Germinal center (tissue), 1 donor: ENCODE measurements at places on chromosomes 5 and 9.

DNA sequence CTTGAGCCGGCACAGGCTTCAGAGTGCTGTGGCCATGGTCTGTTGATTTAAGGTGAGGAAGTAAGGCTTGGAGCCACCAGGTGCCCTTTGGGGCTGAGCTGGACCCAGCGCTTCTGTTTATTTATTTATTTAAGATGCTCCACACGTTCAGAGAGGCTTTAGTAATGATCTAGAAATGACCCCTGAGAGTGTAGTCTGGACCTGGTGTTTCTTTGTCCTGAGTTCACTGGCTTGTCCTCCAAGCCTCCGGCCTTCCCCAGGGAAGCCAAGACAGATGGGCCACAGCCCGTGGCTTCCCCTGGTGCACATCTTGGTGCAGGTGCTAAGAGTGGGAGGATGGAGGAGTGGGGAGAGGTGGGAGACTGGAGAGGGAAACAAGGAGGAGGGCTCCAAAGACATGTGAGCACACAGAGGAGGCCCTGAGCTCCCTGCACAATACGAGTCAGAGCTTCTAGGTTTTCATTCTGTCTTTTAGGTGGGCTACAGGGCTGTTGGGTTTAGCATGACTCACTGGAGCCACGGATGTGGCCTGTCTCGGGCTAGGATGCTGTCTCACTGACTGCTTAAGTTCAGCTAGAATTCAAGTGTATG, 56.9 kb downstream of the AHRR start:
- DNase-seq = no peak

DNA sequence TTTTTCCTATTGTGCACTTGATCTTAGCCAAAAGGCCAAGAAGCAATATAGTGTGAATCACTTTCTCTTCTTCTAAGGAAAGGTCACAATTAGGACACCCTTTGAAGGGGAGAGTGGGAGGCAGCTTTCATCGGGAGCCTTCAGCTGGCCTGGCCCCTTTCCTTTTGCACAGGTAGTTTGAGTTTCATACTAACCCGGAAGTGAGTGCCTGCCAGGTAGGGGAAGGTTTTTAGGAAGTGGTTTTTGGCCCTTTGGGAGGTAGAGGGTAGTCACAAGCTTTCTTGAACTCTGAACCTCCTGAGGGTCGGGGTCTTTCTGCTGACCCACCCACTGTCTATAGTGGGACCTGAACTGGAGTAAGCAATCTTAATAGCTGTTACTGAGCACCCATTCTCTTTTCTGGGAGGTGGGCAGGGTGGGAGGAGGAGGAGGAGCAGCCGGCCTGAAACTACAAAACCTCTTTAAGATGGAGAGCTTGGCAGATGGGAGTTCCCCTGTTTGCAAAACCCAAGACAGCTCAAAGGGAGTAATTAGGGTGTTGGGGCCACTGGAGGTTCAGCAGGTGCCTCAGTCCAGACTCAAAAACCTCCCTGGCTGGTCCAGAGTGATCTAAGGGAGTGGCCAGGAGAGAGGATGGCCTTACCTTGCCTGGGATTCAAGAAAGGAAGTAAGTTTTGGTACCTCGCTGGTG, 6.0 kb downstream of the LARP1 start:
- peak; percentile 34 for DNase-seq

GRCh38 chr9:93124793-93125192, 9.3 kb downstream of the NINJ1 start:
- no peak for DNase-seq

- DNase-seq = no peak
Measured at GRCh38 chr9:26535151-26535550, 357.5 kb downstream of the CAAP1 start.
